ENCODE measurements at places on chromosomes 2 and 18.
A peak's percentile ranks its signal among the peaks of the same experiment; 100 is the strongest.

- no peak for DNase-seq
Measured at GRCh38 chr2:26562811-26563645, 78.1 kb downstream of the CIB4 start.

DNA sequence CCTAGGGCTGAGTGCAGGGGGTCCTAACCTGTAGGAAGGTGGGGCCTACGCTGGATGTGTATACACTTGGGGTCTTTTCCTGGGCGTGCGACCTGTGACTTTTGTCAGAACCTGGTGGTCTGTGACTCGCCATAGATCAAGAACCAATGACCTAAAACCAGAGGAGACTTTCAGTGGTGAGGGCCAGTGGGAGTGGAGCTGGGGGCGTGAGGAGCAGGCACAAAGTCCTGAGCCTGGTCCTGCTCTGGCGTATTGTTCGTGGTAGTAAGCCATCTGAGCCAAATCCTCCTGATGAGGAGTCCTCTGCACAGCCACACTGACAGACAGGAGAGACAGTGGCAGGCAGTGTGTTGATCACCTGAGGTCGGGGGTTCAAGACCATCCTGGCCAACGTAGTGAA is 8.9 kb downstream of the INPP4A start:
- no peak for DNase-seq

DNA sequence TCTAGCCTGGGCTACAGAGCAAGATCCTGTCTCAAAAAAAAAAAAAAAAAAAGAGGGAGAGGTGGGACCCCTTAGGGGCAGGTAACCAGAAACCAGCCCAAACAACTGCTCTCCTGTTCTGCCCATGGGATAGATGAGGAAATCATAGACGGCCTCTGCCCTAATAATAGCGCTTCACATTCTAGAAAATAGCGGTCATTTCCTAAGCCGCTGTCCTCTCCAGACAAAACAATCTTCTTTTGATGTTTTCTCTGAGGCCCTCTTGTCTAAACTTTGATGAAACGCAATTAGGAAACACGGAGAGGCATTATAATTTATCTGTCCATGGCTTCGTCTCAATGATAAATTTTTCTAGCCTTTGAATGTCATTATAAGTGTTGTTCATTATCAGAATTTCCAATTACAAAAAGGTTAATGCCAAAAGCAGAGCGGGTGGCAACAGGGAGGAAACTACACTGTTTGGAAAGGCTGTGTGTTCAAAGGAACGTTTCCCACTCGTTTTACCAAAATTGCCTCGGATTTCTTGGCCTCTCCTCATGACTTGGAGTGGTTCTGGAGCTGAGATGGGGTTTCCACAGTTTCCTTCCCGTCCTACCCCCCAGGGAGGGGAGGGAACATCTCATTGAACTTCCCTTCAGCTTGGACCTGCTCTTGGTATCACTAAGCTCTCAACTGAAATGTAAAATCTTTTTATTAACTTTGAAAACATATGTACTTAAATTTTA is 151.6 kb upstream of the ZNF236 start:
- DNase-seq, result no peak

DNA sequence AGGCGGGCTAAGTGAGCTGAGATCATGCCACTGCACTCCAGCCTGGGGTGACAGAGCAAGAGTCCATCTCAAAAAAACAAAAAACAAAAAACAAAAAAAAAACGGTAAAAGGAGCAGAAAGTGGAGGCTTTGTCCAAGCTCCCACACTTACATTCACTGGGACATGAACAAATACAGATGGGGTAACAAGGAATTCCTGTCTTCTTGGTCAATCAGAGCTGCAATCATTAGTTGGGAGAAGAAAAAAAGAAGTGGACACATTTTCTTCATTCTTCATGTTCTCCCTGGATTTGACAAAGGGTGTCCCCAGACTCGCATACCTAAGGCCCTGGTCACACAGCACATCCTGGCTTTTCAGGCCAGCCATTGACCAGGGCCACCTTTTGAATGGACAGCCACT is 124.6 kb downstream of the SOCS6 start:
- no peak for DNase-seq

- no peak for DNase-seq
Measured at GRCh38 chr2:185475914-185476313, 262.7 kb upstream of the FSIP2 start.

DNA sequence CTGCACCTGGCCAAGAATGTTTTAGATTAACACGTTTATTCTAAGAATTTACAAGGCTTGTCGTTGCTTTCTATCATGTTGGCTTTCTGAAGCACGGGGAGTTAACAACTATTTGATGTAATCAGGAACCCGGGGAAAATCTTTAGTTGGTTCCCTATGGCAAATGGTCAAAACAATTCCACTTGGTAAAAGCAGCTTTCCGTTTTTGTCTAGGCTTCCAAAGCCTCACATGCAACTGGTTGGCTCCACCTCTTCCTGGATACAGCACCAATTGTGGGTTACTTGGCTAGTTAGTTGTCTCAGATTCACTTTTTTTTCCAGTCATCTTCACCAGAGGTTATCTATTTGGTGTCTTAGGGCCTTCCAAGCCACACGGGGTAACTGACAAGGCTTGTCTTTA is 2.8 kb downstream of the COLEC12 start:
- peak; percentile 49 for DNase-seq

GRCh38 chr2:191797500-191797899 is 49.4 kb downstream of the CAVIN2 start:
- DNase-seq, result no peak

GRCh38 chr18:69838620-69839411 is 108.9 kb downstream of the CD226 start:
- DNase-seq, result peak; percentile 9

- no peak for DNase-seq
Measured at GRCh38 chr2:192424243-192424642, 229.5 kb upstream of the TMEFF2 start.

GRCh38 chr18:21484851-21485636 is 115.5 kb downstream of the ESCO1 start:
- DNase-seq, result peak; percentile 27

GRCh38 chr18:46497129-46497528 is 159.9 kb downstream of the LOXHD1 start:
- DNase-seq, result peak; percentile 27

DNA sequence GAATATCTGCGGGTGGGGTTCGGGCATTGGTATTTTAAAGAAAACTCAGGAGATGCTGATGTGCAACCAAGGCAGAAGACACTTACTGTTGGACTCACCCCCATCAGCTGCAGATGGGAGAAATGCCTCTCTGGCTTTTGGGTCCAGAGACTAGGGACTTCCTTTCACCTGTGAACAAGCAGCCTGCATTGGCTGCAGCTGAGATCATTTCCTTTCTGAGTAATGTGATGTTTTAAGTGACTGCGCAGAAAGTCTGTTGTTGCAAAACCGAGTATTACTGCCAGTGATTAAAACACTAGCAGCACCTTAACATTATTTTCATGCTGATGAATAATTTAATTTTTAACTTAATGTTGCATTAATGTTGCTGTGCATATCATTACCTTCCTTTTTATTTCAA is 143.0 kb downstream of the TSN start:
- peak; percentile 72 for DNase-seq

DNA sequence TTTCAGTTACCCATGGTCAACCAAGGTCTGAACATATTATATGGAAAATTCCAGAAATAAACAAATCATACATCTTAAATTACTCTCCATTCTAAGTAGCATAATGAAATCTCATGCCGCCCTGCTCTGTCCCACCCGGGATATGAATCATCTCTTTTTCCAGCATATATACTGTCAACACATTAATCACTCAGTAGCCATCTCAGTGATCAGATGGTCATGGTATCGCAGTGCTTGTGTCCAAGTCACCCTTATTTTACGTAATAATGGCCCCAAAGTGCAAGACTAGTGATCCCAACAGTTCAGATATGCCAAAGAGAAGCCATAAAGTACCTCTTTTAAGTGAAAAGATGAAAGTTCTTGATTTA is 43.8 kb downstream of the OSBPL6 start:
- peak; percentile 60 for DNase-seq

DNA sequence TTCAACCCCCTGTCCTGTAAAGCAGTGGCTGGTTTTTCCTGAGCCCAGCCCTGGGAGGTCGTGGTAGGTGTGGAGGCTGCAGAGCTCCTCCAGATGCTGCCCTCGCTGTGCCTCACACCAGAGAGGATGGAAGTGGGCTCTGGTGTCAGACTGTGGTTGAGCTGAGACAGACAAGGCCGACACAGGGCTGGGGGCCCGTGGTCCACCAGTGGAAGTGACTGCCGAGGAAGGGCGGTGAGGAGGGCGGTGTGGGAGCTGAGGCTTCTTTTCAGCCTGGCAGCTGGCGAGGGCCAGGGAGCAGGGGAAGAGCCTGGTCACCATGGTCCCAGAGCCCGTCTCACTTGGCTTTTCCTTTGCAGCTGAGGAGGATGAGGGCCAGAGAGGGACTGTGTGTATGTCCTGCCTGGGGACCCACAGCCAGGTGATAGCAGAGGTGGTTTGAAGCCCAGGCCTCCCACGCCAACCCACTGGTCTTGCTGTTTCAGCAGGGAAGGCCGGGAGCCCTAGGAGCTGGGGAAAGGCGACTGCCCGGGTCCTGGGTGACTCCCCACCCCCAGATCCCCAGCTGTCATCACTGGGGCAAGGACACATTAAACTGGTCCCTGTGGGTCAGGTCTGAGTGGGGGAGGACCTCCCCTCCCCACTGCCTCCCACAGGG is 8.5 kb downstream of the SFTPB start:
- DNase-seq, result no peak

GRCh38 chr2:159010340-159010739 is 41.9 kb downstream of the TANC1 start:
- DNase-seq, result peak; percentile 82

- DNase-seq, result no peak
Measured at GRCh38 chr2:192087398-192087958, 107.3 kb downstream of the TMEFF2 start.

GRCh38 chr2:1990724-1991123 is 246.4 kb upstream of the PXDN start:
- DNase-seq, result no peak

DNA sequence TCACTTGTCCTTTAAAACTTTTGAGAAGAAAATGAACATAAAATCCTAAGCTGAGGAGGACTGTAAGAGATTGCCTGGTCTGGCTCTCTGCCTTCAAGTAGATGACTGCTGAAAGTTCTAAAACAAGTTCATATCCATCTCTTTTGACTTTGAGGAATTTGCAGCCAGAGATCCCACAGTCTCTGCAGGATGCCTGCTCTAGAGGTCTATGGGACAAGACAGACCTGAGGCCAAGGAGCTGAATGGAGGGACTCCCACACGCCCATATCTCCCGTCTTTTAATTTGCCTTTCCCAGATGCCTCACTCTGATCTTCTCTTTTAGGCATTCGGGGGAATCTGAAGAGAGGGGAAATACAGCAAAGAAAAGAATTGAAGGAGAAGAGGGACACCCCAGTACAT is 255.9 kb upstream of the RASGRP3 start:
- no peak for DNase-seq

DNA sequence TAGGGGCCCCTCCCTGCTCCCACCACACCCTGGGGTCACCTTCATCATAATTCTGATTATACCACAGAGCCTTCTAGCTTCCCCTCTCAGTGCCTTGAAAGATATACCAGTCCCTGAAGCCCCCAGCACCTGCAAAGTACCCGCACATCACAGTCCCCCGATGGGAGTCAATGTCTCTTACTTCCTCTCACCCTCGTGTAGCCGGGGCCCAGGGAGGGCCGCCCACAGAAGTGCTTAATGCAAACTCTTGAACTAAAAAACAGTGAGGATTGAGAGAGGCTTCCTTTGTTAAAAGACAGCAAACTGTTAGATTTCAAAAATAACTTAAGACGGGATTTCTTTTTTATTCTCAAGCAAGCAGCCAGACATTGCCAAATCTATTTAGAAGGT is 76.5 kb downstream of the SFXN5 start:
- no peak for DNase-seq

DNA sequence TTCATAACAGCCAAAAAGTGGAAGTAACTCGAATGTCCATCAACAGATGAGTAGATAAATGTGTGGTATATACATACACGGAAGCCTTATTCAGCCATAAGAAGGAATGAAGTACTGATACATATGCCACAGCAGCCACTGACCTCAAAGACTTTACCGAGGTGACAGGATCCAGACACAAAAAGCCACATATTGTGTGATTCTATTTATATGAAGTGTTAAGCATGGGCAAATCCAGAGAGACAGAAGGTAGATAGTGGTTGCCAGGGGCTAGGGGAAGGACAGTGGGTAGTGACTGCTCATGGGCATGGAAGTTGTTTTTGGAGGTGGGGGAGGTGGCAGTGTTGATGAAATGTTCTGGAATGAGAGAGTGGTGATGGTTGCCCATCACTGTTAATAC is 33.9 kb downstream of the ZAP70 start:
- DNase-seq, result no peak

DNA sequence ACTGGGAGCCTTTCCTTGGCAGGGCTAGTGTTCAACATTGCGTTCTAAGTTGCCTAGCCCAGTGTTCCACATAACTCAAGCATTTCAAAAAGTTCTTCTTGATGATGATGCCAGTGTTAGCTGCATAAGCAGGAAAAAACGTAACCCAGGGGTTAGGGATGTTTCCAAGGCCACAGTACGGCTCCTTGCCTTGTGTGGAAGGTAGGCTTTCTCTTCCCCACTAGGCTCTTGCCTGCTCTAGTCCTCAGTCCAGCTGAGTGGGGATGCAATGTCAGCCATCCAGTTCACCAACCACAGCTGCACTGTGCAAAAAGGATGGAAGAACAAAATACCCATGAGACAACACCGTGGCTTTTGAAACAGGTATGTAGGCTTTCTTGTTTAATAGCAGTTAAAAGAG is 28.0 kb upstream of the CYP26B1 start:
- no peak for DNase-seq

DNA sequence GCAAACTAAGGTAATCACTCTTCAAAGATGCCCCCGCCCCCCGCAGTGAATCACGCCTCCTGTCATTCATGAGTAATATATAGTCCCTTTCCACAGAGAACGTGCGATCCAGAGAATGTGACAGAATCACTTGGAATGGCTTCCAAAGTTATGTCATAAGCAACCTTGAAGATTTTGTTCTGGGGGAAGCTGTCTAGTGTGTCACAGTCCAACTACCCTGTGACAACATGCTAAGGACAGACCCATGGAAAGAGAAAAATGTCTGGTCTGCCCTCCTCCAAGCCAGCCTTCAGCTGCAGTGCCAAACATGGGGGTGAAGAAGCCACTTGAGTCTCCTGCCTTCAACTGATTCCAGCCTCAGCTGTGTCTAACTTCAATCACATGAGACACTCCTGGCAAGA is 259.1 kb downstream of the SS18 start:
- DNase-seq, result peak; percentile 59

- peak; percentile 22 for DNase-seq
Measured at GRCh38 chr2:138201286-138201685, 237.0 kb downstream of the HNMT start.

GRCh38 chr18:28529644-28530043 is 352.7 kb upstream of the CDH2 start:
- DNase-seq, result no peak

- DNase-seq, result peak; percentile 62
Measured at GRCh38 chr2:101830555-101830954, 133.0 kb downstream of the MAP4K4 start.

- peak; percentile 94 for DNase-seq
Measured at GRCh38 chr2:202911512-202912341, at the start of the genes CARF and WDR12. CARF (plus strand) TSS chr2:202912275; CDS start chr2:202941903, 29,628 bp downstream. WDR12 (minus strand) TSS chr2:202911673; CDS start chr2:202911476, 197 bp downstream.

All from fibroblast of skin of right biceps (primary cell).